ENCODE measurements at places on chromosomes 12 and 14.
A peak's percentile ranks its signal among the peaks of the same experiment; 100 is the strongest.

GRCh38 chr14:59254911-59255545 lies 66.6 kb downstream of the DAAM1 start:
- DNase-seq: no peak

- no peak for DNase-seq
Measured at GRCh38 chr12:15839682-15840081, 42.5 kb upstream of the STRAP start.

DNA sequence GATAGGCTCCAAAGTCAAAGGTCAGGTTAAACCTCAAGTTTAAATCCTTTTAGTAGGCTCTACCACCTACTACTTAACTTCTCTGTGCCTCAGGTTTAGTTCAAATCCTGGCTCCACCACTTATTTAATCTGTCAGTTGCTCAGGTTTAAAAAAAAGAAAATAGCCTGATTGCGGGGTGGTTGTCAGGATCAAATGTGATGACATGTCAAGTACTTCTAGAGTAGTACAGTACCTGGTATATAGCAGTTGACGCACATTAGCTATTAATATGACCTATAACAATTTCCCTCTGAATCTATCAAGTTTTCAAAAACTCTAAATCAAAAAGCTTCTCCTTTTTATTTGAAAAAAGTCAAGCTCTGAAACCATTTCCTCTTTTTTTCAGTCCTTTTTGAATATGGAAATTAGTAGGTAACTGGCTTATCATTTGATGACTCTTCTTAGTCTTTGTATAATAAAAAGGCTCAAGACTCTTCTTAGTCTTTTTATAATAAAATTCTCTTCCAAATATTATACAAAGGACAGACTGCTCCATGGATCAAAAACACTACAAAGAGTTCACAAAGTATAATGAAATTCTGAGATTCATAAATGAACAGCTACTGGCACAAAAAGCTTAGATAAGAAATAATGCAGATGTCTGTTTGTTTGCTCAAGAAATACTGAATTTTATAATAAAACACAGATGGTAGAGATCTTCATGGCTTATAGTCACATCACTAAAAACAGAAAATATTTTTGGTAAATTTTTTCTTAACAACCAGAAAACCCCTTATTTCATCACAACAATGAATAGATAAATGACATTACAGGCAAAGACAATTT lies 5.0 kb downstream of the OSBPL8 start:
- DNase-seq: no peak

- DNase-seq: no peak
Measured at GRCh38 chr12:54175200-54175963, 13.4 kb downstream of the SMUG1 start.

DNA sequence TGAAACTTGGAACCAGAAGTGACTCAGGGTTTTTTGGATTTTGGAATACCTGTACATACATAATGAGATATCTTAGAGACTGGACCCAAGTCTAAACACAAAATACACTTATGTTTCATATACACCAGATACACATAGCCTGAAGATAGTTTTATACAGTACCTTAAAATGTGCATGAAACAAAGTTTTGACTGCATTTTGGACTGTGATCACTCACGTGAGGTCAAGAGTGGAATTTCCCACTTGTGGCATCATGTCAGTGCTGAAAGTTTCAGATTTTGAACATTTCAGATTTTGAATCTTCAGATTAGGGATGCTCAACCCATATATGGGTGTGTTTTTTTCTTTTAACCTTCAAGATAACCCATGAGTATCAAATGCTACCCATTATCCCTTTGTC lies 6.6 kb downstream of the SBNO1 start:
- no peak for DNase-seq

- no peak for DNase-seq
Measured at GRCh38 chr12:52166672-52167071, 25.1 kb downstream of the KRT80 start.

DNA sequence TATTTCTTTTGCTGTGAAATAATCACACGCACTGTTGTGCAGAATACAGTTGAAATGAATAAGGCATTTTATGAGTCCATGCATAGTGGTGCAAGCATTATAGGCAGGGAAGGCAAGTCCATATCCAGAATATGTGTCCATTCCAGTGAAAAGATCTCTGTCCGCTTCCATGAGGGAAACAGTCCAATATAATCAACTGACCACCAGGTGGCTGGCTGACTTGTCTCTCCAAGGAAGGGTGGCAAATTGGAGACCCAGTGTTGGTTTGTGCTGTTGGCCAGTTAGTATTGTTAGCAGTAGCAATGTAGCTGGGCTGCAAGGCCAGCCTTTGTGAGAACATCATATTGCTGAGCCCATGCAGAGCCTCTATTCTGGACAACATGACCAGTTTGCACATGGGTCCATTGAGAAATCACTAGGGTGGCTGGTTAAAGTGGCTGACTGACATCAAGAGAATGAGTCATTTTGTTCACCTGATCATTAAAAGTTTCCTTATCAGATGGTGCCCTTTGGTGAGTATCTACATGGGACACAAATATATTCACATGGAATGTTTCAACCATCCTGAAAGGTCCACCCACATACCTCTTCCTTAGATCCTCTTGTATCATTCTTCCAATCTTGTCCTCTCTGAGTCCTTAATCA lies 17.3 kb upstream of the YAF2 start:
- no peak for DNase-seq

DNA sequence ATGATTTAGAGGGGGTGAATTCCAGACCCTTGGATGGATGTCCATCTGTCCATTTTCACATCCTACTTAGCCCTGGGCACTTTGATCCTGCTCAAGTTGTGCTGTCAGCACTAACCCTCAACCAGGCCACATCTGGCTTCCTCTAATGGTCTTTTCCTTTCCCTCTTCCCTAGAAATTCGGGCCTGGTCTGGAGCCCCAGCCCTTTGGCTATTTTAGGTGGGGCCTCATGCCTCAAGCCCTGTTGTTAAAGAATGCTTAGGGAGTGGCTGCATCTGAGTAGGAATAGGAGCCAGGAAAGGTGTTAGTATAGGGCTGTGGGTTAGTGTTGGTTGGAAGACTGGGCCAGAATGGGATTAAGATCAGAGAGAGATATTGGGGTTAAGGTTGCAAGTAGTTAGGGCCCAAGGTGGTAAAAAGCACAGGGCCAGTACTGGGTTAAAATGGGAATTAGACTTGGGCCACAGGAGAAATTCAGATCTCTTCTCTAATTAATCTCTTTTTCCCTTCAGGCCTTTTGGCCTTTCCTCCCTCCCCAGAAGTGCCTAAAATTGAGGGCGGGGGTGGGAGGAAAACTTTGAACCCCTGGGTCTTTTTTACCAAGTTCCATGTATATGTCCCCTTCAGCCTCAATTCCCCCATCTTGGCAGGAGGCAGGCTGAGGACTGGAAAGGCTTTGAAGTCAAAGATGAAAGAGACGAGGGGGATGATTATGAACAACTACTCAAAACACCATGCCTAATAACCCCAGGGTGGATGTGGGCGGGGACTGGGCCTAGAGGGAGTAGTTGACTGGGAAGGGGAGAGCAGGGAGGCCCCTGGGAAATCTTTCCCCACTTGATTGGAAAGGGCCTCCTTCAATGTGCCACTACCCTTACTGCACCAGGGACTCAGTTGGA lies 4.0 kb upstream of the ZNF385A start:
- DNase-seq: no peak

GRCh38 chr12:18290386-18290785 lies 29.1 kb downstream of the PIK3C2G start:
- DNase-seq: no peak

DNA sequence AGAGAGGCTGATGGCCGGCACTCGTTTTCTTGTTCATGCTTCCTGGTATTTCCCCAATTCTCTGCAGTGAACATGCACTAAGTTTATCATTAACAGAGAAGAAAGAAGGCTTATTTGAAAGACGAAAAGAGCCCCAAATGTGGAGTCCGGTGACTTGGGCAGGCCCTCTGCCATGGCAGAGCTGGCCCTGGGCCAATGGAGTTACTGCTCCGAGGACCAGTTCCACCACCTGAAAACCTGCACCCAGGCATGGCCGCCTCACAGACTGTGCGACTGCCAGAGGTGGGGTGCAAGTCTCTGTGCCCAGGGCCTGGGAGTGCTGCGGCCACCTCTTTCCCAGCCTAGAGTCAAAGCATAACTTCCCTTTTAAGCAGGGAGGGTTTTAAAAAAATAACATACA lies 24.9 kb downstream of the DEGS2 start:
- no peak for DNase-seq

- peak; percentile 62 for DNase-seq
Measured at GRCh38 chr12:55738123-55739024, 4.5 kb upstream of the GDF11 start.

- no peak for DNase-seq
Measured at GRCh38 chr12:89863493-89863938, 154.9 kb upstream of the ATP2B1 start.

DNA sequence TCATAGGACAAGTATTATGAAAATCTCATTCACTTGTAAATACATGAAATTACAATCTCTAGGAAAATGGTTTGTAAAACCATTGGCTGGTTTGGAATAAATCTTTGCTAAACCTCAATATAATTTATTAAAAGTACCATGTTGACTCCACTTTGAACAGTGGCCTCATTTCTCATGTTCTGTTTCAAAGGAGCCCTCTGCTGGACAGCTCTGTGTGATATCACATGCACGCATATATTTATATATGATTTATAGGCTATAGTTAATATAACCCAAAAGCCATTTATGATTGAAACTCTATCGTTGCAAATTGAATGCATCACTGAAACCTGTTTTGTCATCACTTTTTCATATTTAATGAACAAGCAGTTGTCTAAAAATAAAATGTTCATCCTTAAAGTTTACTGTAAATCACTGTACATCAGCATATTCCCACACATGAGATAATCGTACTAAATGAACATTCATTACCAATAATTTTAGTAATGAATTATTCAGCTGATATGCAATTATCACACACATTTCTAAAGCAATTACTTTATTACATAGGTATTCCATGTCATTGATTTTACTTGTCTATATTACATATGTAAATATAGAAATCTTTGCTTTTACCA lies 493.8 kb downstream of the NPAS3 start:
- no peak for DNase-seq

- DNase-seq: no peak
Measured at GRCh38 chr14:61632401-61632800, 62.9 kb upstream of the HIF1A start.

- no peak for DNase-seq
Measured at GRCh38 chr12:104825408-104825807, 132.7 kb downstream of the SLC41A2 start.

DNA sequence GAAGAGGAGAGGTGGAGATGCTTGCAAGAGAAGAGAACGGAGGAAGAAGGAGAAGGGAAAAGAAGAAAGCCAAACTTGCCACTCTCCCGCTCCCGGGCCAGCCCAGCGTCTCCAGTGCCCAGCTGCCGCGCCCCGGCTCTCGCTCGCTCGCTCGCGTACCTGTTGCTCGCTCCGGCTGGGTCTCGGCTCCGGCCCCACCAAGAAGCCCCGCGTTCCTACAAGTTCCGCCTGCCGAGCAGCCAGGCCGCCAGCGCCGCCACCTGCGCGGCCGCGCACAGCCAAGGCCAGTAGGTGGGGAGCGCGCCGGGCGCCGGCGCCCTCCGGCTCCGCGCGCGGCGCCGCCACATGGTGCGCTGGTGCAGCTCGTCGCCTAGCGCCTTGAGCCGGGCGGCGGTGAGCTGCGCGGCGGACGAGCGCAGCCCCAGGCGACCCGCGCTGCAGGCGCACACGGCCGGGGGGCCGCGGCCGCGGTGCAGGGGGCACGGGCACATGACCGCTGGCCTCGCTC lies 370 bp downstream of the HRK start:
- no peak for DNase-seq

- DNase-seq: no peak
Measured at GRCh38 chr14:53183611-53184010, 30.5 kb upstream of the DDHD1 start.
